ENCODE measurements at places on chromosomes 11 and 22. TPM values are rescaled to one million over a fixed set of nuclear protein-coding genes. Genes with fewer than 3 reads are reported as not detected.

DNA sequence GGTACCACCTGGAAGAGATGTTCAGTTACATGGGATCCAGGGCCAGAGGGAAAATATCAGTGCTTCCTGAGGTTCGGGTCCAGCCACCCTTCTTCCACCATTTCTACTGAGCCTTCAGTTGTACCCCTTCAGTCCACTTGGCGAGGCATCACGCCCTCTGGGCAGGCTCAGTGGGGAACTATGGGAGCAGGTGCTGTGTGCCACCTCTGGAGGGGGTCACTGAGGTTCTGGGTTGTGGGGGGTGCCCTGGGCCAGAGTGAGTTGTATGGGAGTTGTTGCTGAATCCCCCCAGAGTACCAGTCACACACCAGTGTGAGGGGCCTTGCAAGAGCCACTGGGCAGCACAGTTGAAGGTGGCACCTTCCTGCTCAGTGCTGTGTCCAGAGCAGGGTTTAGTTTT is 2.7 kb upstream of the SREBF2 start:
- no peak for DNase-seq

GRCh38 chr11:68002938-68003845 is 705 bp downstream of the UNC93B1 start:
- no peak for DNase-seq

GRCh38 chr11:34223021-34223813 is 117.8 kb downstream of the NAT10 start:
- no peak for DNase-seq

- no peak for DNase-seq
Observed at GRCh38 chr11:55936300-55936699, at the start of gene OR5I1. OR5I1 (minus strand) TSS chr11:55936400; CDS start chr11:55936400, 0 bp downstream.

DNA sequence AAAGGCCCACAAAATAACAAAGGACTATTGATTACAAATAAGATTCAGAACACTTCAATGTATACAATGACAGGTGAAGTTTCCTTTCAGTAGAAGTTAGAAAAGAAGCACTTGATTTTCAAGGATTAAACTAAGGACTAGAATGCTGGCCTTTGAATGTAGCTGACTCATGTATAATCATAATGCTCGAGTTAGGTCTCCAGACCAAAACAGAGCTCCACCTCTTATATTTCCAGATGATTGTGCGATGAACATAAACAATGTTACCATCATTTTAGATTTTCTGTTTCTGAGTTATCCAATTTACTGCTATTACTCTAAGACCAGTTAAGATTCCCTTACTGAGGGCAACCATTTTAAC is 40.4 kb upstream of the RAPSN start:
- no peak for DNase-seq

Gene PRG3
- 0.99 TPM for polyA plus RNA-seq

Gene PGGHG
- polyA plus RNA-seq, result 11.1 TPM

Gene EFCAB6
- 5.1 TPM for polyA plus RNA-seq

All from left renal cortex interstitium (tissue), 4 donors.